ENCODE measurements at places on chromosomes 16 and 17. TPM values are rescaled to one million over a fixed set of nuclear protein-coding genes. Genes with fewer than 3 reads are reported as not detected.

Gene NEK8
- total RNA-seq = 9.9 TPM

- H3K4me3 ChIP-seq = peak overlapping the region; percentile 71
- no peak for DNase-seq
- H3K4me1 ChIP-seq = peaks cover 22% of the 10 kb centered on the region
- no peak overlapping the region for H3K27ac ChIP-seq
Observed at GRCh38 chr17:81237591-81238489, 1.0 kb downstream of the TEPSIN start.

Gene MMP2
- total RNA-seq = 452 TPM

- no peaks in the 10 kb centered on the region for H3K36me3 ChIP-seq
- DNase-seq = no peak
- peaks cover 62% of the 10 kb centered on the region for H3K4me1 ChIP-seq
Observed at GRCh38 chr16:11354407-11354732, 9.1 kb downstream of the RMI2 start.

Gene TANC2
- 40.3 TPM for total RNA-seq

DNA sequence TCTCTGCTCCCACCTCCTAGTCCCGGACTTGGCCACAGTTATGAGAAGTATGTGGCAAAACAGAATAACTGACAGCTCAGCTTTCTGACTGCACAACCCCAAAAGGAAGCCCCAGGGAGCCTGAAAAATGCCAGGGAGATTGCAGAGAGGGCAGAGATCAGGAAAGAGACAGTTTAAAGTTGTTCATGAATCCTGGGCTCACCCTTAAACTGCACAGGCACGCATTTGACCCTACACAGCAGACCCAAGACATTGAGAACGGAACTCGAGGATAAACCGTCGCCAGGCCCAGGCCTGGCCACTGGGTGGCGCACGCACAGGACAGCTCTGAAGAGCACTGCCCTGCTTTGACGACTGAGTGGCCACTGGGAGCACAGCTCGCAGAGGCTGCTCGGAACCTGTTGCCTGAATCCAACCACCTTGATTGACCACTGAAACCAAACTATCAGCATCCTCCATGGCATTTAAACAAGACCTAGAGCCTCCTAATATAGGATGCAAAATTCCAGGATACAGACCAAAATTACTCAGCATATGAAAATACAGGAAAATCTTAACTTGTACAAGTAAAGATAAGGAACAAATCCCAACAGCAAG, 114.0 kb downstream of the C16orf95 start:
- peak overlapping the region; percentile 97 for H3K27ac ChIP-seq
- H3K36me3 ChIP-seq = no peaks in the 10 kb centered on the region
- peak; percentile 95 for DNase-seq
- no peaks in the 10 kb centered on the region for H3K27me3 ChIP-seq
- peaks cover 88% of the 10 kb centered on the region for H3K4me1 ChIP-seq

DNA sequence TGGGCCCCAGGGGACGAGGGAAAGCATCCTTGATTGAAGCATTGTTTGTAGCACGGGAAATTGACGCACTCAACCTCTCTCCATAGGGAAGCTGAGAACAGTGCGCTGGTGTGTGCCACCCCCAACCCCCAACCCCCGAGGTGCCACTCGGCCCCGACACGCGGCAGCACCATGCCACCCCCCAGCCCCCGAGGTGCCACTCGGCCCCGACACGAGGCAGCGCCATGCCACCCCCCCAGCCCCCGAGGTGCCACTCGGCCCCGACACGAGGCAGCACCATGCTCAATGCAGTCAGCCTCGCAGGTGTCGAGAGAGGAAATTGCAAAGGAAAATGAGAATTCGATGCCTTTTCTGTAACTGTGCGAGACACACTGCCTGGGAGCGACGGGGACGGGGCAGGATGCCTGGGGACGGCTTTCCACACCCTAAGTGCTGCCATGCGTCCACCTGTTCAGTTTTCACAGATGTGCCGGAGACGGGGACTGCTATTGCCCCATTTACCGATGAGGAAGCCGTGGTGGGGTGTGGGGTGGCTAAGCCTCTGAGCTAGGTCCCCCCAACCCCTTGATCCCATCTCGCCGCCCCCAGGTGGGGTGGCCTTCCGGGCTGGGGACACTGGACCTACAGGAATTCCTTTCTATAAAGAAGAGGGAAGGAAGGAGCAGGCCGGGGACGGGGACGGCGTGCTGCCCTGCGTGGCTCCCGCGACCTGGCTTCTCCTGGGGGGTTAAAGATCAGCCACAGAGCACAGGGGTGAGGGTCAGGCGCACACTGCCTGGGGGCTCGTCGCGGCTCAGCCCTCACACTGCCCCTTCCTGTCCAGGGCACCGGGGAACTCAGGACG, 9.8 kb downstream of the CBFA2T3 start:
- H3K36me3 ChIP-seq = no peaks in the 10 kb centered on the region
- no peak overlapping the region for H3K27ac ChIP-seq
- H3K4me3 ChIP-seq = no peak overlapping the region
- DNase-seq = no peak
- H3K4me1 ChIP-seq = no peaks in the 10 kb centered on the region
- peaks cover 14% of the 10 kb centered on the region for H3K27me3 ChIP-seq

DNA sequence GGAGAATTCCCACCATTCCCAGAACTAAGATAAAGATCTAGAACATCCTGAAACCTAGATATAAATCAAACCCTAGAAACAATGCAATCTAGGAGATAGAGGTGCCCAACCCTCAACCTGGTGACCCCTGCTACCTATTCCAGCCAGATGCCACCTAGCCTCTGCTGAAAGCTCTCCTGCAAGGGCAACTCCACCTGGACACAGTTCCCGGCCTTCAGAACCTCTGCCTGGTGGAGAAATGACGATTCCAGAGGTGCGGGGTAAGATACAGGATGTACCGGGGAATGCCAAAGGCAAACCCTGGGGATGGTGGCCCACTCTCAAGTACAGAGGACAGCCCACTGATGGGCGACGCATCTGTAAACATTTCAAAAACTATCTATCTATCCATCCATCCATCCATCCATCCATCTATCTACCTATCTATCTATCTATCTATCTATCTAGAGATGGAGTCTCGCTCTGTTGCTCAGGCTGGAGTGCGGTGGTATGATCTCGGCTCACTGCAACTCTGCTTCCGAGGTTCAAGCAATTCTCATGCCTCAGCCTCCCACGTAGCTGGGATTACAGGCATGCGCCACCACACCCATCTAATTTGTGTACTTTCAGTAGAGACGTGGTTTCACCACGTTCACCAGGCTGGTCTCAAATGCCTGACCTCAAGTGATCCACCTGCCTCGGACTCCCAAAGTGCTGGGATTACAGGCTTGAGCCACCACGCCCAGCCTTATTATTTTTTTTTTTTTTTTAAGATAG, 19.0 kb downstream of the MEAK7 start:
- H3K27me3 ChIP-seq = no peaks in the 10 kb centered on the region
- no peak overlapping the region for H3K27ac ChIP-seq
- DNase-seq = peak; percentile 56
- H3K36me3 ChIP-seq = peaks cover 21% of the 10 kb centered on the region
- H3K4me1 ChIP-seq = peaks cover 16% of the 10 kb centered on the region

Gene AOC2
- 1.8 TPM for total RNA-seq

- H3K36me3 ChIP-seq = no peaks in the 10 kb centered on the region
- DNase-seq = peak; percentile 90
- H3K27ac ChIP-seq = peak overlapping the region; percentile 56
Observed at GRCh38 chr16:85234310-85235204, 122.3 kb upstream of the CIBAR2 start.

DNA sequence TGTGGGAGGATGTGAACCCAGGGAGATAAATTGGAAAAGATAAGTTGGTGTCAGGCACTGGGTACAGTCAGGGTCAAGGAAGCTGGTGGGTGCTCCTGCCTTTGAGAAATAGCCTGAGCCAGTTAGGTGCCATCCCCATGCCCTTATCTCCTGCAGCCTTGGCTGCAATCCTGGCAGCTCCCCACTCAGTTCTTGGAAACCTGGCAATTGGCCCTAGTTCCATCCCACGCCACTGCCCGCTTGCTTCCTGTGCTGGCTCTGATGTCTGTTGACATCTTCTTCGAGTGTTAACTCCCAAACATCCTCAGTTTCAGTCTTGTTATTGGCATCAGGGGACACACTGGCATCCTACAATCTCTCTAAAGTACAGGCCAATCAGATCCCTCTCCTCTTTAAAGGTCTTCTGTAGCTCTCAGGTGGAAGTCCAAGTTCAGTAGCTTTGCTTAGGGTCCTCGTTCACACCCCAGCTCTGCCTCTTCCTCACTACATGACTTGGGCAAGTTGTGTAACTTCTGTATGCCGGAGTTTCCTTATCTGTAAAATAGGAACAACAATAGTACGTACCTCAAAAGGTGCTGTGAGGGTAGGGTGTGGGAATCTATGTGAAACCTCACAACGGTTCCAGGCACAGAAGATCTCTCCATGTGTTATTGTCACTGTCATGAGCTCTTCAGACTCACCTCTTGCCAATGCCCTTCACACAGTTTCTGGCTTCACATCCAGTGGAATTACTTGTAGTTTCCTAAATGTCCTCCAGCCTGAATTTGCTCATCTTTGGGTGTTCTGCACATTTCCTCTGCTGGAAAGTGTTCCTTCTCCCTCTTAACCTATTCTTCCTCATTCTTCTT, 13.5 kb upstream of the PRKAR1A start:
- no peaks in the 10 kb centered on the region for H3K4me1 ChIP-seq
- no peaks in the 10 kb centered on the region for H3K36me3 ChIP-seq
- no peak for DNase-seq
- peaks cover 22% of the 10 kb centered on the region for H3K27me3 ChIP-seq
- H3K4me3 ChIP-seq = no peak overlapping the region
- H3K27ac ChIP-seq = no peak overlapping the region

Gene RHBDL3
- total RNA-seq = 0.11 TPM

- H3K27ac ChIP-seq = no peak overlapping the region
- no peaks in the 10 kb centered on the region for H3K36me3 ChIP-seq
- H3K27me3 ChIP-seq = peaks cover 4% of the 10 kb centered on the region
- peaks cover under 1% of the 10 kb centered on the region for H3K4me1 ChIP-seq
Observed at GRCh38 chr16:80116711-80117110, 424.1 kb upstream of the DYNLRB2 start.

DNA sequence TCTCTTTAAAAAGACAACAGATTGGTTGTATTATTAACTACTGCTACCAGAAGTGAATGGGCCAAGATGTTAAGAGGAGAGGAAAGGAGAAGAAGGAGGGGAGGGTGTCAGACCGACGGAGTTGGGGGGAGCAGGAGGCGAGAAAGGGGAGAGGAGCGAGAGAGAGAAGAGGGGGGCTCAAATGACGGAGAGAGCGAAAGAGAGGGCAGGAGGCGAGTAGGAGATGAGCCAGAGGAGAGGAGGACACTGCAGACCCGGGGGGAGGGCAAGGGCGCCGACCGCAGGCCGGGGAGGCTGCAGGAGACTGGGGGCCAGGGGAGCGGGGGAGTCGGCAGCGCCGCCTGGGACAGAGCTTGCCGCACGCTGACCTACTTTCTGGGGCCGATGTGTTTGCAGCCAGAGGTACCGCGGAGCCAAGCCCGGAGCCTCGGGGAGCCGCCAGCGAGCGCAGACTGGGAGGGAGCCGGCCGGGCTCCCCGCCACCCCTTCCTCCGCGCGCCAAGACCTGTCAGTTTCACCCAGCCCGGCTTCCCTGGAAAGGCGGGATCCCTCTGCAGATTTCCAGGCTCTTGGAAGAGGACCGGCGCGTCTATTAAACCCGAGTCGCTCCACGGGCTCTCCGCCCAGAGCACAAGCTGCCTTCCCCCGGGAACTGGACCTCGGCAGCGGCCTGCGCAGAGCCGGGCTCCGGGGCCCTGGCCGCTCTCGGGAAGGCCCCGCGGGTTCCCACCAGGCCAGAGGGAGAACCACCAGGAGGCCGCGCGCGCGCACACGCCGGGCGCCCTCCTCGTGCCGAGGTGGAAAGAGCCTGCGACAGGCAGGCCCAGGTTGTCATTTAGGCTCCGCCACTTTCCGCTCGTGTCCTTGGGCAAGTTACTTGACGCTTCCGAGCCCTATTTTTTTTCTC, 74.6 kb downstream of the CMC2 start:
- H3K27ac ChIP-seq = peak overlapping the region; percentile 96
- peak overlapping the region; percentile 77 for H3K4me3 ChIP-seq
- DNase-seq = no peak
- no peaks in the 10 kb centered on the region for H3K36me3 ChIP-seq
- H3K27me3 ChIP-seq = no peaks in the 10 kb centered on the region
- peaks cover 16% of the 10 kb centered on the region for H3K4me1 ChIP-seq

Gene CCL16
- total RNA-seq = not detected

GRCh38 chr17:29445844-29446243, 55.7 kb downstream of the TAOK1 start:
- peak overlapping the region; percentile 15 for H3K27ac ChIP-seq
- H3K4me3 ChIP-seq = no peak overlapping the region
- H3K36me3 ChIP-seq = peaks cover 14% of the 10 kb centered on the region
- DNase-seq = no peak
- H3K27me3 ChIP-seq = no peaks in the 10 kb centered on the region

All from osteocyte (in vitro differentiated cells).